Natural killer cell (primary cell): ENCODE measurements at places on chromosomes 7 and 10. TPM values are rescaled to one million over a fixed set of nuclear protein-coding genes. Genes with fewer than 3 reads are reported as not detected.

Gene MPP7
- 19.1 TPM for total RNA-seq

Gene HHEX
- total RNA-seq = 24.0 TPM

Gene CALCR
- not detected for total RNA-seq

Gene SPDYE8
- total RNA-seq = not detected

Gene DENND11
- 57.0 TPM for total RNA-seq
